ENCODE measurements at places on chromosomes 4 and X.

GRCh38 chr4:113524096-113524495, 237.4 kb downstream of the CAMK2D start:
- no peak for DNase-seq

DNA sequence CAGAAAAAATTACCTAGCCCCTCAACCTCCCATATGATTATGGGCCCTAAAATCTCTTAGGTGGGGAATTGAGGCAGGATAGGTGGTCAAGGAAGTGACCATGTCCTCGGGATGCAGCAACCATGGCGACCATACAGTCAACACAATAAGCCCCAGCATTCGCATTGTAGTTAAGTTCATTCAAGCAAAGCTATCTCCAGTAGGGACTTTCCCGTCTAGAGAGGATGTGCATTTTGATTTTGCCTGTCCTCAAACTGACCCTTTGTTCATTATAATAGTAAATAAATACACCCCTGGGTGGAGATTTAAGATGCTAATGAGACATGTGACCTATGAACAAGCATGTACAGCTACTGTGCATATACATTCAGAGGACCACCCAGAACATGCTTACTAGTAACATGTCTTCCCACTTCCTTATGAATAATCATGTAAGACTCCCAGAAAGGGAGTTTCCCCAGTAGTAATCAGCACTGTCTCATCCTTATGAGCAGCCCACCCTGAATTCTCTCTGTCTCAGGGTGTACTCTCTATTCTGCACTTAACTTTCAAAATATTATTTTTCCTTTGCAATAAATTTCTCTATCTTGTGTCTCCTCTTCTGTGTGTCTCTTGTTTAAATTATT, 74.3 kb downstream of the NUDT11 start:
- no peak for DNase-seq

- DNase-seq = peak; percentile 41
Observed at GRCh38 chr4:10762561-10762960, 78.0 kb upstream of the CLNK start.

DNA sequence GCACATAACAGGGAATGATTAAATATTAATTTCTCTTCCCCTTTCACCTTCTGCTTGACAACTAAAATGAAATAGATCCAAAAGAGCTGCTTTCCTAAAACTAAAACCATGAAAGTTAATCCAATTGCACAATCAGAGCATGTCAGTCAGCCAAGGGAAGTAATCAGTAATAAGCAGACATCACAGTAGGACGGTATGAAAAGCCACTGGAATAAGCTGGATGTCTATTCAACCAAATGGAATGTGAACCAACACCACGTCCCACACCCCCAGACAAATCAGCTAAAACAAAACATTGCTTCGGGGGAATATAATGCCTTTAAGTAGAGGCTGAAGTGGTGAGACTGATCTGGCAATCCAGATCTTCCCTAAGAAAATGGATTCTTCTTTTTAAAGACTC, 859.4 kb upstream of the FTHL17 start:
- DNase-seq = no peak

- DNase-seq = no peak
Observed at GRCh38 chr4:14994242-14994641, 8.0 kb upstream of the CPEB2 start.

GRCh38 chrX:13835825-13836224, 18.9 kb upstream of the GPM6B start:
- DNase-seq = no peak

GRCh38 chr4:7838136-7838782, 101.4 kb downstream of the AFAP1 start:
- DNase-seq = no peak

DNA sequence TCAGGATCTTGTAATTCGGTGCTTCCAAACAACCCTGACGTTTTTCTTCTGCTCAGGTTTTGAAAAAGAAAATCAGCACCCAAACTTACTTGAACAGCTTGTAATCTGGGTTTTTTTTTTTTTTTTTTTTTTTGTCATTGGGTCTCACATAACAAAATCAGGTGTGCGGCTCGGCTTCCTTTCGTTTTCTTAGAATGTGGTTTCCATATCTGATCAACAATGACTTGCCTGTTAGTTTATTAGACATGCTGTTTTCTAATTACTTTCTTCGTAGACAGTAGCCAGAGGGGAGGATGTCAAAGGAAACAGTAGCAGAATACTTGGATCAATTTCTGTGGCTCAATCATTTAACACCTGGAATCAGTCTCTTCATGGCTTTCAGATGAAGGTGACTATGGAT, 890 bp upstream of the FREM3 start:
- no peak for DNase-seq

- no peak for DNase-seq
Observed at GRCh38 chr4:32251926-32252325, 1531.8 kb downstream of the PCDH7 start.

- DNase-seq = no peak
Observed at GRCh38 chr4:40502934-40503333, 126.7 kb downstream of the RBM47 start.

GRCh38 chr4:1907848-1908525, 36.8 kb downstream of the NSD2 start:
- DNase-seq = no peak

DNA sequence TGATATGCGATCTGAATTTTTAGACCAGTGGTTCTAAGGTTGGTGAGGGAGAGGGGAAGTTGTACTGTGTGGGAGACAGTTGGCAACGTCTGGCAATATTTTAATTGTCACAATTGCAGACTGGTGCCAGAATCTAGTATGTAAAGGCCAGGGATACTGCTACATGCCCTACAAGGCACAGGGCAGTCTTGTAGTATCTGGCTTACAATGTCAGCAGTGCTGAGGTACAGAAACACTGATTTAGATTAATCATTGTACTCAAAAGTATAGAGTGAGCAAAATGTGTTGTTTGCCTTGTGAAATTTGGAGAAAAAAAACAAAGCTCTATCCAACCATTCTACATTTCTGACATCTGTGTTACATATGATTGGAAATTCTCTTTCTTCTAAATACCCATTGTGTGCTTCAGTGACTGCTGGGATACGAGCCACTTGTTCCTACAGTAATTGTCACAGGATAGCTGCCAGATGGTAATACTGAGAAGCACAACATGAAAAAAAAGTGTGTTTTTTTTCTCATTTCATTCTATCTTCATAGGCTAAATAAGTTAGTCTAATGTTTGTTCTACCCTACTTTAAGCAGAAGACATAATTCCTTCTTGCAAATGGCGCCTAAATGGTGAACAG, 526.7 kb upstream of the AGA start:
- no peak for DNase-seq

GRCh38 chr4:66628146-66628545, 917.2 kb downstream of the CENPC start:
- no peak for DNase-seq

DNA sequence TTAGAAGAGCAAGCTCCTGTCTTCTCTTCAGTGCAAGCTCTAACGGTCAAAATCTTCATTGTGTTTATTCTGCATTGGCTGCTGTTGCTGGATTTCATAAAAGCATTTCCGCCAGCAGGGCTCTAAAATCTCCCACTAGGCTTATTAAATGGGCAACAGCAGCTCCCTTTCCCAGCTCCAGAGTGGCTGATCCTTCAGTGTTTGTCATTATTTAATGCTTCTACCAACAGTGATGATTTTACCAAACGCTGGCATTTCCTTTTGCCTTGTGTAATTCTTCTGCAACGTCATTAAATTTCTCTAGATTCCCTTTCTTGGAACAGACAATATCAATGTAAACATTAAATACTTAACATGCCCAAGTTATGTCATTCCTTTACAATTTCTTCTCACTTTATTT, 20.1 kb downstream of the SLC7A11 start:
- no peak for DNase-seq

GRCh38 chrX:70444946-70445656, 466 bp downstream of the DLG3 start:
- DNase-seq = peak; percentile 12

DNA sequence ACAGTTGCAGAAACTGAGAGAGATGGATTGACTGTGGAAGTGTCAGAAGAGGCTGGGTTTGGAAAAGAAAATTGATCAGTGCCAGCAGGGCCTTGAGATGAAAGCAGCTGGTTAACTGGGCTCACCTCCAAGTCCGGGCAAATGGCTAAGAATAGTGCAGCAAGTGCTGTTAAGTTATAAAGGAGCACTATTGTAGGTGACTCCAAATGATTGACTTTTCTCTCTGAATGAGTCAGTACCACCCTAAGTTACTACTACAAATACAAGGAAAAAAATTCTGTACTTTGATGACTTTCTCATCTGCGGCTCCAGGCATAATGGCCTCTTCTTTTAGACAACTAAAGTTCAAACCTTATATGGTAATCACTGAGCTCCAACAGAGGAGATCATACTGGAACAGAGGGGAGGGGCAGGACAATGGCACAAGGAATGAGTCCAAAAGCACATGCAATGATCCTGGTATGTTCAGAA, 733.4 kb upstream of the INTU start:
- no peak for DNase-seq

GRCh38 chr4:92791871-92792440, 488.2 kb downstream of the GRID2 start:
- no peak for DNase-seq

DNA sequence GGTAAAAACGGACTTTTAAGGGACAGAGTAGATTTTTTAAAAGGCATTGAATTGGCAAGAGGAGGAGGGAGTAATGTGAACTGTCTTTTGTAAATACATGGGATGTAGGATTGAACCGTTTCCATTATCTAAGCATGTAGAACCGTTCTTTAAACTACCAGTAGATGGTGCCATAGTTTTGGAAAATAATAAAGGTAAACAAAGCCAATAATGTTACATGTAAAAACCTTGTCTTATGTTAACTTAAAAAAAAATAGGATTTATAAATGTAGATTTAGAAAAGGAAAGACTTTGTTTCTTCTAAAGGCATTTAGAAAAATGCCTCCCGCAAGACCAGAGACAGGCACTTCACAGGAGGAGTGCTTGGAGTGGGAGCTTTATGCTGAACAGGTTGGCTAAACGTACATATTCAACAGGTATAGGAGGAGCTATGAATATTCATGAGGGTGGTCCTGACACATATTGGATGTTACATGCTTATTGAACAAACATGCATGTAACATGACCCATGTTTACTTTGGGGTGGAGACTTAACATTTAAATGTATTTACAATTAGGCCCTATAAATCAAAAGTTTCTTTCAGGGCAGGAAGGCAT, 45.5 kb upstream of the FAM241A start:
- no peak for DNase-seq

DNA sequence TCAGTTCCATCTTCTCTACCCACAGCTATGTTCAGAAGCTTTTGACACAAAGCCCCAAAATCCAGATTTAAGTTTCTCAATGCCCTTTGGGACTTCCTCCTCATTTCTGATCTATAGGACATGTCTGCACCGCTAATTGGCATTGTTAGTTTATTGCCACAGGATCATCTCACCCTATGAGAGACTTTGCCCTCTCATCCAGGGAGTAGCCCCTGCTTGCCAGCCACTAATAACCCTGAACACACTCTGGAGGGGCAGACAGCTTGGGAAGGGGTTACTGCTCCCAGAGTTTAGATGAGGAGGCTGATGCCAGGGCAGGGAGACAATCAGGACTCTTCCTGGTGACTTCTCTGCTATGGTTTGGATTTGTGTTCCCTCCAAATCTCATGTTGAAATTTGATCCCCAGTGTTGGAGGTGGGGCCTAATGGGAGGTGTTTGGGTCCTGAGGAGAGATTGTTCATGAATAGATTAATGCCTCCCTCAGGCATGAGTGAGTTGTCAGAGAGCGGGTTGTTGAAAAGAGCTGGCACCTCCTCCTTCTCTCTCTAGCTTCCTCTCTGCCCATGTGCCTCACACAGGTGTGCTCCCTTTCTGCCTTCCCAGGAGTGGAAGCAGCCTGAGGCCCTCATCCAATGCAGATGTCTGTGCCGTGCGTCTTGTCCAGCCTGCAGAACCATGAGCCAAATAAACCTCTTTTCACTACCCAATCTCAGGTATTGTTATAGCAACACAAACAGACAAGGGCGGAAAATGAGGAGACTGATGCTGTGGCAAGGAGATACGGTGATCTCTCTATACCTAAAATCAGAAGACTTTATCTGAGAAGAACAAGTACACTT, 3.6 kb upstream of the SCARB2 start:
- no peak for DNase-seq

- DNase-seq = no peak
Observed at GRCh38 chr4:6647582-6648230, 7.2 kb downstream of the MRFAP1 start.

GRCh38 chr4:150327262-150327780, 249.1 kb downstream of the DCLK2 start:
- no peak for DNase-seq

DNA sequence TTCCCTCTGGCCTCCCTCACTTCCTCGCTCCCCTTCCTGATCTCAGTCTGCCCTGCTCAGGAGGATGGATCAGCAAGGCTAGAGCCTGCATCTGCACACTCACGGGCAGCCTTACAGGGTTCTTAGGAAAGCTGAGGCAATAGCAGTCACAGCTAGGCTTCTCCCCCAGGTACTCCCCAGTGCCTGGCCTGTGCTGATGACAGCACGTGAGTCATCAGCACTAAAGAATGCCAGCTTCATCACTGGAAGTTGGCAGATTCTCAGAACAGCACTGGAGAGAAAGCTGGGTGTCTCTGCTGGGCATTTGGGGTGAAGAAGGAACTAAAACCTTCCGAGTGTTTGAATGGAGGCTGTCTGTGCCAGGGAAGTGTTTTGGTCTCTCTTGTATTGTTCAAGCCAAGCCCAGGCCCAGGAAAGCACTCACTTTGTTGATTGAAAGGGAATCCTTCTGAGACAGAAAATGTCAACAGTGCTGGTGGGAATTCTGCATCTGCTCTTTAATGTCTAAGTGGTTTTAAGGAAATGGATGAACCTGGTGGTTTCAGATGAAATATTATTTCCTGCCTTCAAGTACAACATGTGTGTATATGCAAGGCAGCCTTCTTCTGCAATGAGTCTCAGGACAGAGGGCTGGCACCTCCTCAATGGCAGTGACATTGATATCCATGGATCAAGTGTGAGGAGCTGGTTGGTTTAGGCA, 73.0 kb upstream of the SCOC start:
- no peak for DNase-seq

DNA sequence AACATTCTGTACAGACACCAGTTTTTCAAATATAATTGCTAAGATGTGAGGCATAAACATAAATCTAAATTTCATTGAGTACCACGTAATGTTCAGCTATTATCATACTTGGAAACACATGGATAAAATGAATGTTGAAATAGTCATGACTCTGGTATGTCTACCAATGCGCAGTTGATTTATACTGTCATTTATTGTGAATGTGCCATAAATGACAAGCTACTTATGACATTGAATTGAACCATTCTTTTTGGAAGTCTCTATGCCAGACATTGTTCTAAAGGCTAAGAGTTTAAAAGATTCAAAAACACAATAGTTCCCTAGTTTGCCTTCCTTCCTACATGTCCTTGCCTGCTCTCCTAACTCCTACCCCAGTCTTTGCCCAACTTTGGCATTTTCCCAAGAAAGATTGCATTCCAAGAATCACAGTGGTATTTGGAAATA, 96.6 kb upstream of the DMD start:
- DNase-seq = no peak

GRCh38 chr4:23327120-23327519, 562.7 kb downstream of the PPARGC1A start:
- no peak for DNase-seq

DNA sequence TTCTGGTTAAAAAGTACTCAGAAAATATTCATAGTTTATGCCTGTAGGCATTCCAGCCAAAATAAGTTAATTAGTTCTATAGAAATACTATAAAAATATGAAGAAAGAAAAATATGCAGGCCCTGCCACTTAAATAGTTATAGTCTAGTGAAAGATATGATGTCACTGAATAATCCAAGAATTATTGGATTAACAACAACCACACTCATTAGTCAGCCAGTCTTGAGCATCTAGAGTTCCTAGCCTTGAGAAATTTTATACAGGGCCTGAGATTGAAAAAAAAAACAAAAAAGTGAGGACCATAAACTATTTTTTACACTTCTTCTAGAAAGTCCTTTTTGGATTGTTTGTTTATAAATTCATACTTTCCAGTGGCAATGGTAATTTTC, 823.0 kb downstream of the FAT4 start:
- no peak for DNase-seq

All from nephron progenitor cell (in vitro differentiated cells).